Cerebellum (tissue), 4 donors: ENCODE measurements at places on chromosomes 5 and 9. TPM values are rescaled to one million over a fixed set of nuclear protein-coding genes. Genes with fewer than 3 reads are reported as not detected.

GRCh38 chr9:38651400-38652042 is 31.1 kb upstream of the ANKRD18A start:
- DNase-seq, result no peak

PALM2AKAP2 gene
- 4.5 TPM for total RNA-seq

- no peak for DNase-seq
Observed at GRCh38 chr5:139392324-139392677, 2.6 kb upstream of the MZB1 start.

CAPSL gene
- 0.64 TPM for total RNA-seq

DNA sequence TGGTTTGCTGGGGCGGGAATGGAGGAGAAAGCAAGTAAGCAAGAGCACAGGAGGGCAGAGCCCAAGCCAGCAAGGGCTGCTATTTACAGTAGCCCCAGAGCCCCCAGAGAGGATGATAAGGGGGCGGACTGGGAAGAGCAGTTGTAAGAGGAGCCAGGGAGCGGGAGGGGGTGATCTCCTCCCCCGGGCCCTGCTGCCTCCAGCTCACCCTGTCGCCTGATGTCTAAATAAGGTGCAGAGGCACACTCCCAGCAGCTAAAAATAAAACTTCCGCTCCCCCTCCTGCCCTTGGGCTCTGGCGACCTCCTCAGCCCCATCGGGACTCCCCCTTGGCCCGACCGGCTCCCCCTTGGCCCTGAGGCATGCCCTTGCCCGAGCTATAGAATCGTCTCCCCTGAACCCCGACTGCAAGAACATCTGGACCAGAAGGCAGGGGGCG is 14.4 kb upstream of the CCDC69 start:
- no peak for DNase-seq

GRCh38 chr5:74647096-74647495 is 6.6 kb upstream of the ENC1 start:
- no peak for DNase-seq

LCN9 gene
- total RNA-seq, result not detected

ENTPD2 gene
- total RNA-seq, result 0.45 TPM

GRCh38 chr5:93189707-93190120 is 391.3 kb downstream of the NR2F1-AS1 start:
- DNase-seq, result no peak

DNA sequence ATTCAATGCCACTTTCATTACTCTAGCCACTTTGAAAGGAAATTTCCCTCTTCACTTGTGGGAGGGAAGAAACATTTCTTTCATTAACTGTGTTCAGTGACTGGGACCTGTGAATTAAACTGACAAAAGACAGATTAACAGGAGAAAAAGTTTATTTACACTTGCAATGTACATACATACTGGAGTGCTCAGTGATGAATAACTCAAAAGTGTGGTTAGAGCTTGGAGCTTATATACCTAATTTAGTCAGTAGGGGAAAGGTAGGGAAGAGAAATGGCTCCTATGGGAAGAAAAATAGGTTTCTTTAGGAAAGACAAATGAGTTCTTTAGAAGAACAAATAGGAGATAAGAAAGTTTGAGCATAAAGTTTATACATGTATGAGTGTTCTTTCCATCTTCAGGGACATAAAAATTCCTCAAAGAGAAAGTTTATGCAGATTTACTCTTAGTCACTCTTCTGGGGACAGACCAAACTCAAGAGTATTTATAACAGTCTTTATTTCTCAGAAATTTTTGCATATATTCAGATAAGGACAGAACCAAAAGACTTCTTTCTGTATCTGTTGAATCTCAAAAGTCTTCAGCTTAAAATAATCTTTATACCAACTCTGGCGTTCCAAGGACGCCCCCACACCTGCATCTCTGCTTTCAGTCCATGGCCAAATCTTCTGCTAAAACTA is 120.0 kb upstream of the RAI14 start:
- DNase-seq, result no peak

SMIM23 gene
- not detected for total RNA-seq

DNA sequence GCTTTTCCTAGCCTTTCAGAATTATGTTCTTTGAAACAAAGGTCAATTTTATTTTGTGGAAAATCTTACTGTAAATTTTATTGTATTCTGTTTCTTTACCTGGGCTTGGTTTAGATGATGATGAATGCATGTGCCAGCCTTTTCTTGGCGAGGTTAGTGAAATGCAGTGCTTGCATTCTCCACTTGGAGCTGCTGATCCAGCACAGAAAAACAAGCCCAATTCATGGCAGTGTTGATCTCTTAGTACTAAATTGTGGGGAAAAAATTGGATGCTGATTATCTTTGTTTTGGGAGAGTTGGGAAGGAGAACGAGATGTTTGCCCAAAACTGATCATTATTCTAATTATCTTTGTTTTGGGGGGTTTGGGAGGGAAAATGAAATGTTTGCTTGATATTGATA is 3.7 kb downstream of the HABP4 start:
- DNase-seq, result peak; percentile 66

GRCh38 chr5:115475788-115476187 is 68.8 kb downstream of the FEM1C start:
- DNase-seq, result no peak

ENTREP1 gene
- 11.0 TPM for total RNA-seq
